ENCODE measurements at places on chromosomes 1 and 21.

DNA sequence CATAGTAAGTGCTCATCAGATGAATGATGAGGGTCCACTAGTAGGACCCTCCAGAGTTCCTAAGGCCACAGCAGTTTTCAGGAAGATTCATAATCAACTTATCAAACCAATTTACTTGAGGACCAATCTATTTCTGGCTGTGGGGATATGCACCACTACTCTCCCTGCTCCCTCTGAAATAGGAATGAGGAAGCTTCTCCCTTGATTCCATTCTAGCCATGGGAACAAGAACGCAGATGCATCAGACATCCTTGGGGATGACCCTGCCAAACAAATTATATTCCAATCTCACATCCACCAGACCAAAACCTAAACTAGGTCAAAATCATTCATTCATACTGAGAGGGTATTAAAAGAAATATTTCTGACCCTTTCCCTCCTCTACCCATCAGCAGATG lies 31.5 kb downstream of the JAK1 start:
- no peak for DNase-seq

DNA sequence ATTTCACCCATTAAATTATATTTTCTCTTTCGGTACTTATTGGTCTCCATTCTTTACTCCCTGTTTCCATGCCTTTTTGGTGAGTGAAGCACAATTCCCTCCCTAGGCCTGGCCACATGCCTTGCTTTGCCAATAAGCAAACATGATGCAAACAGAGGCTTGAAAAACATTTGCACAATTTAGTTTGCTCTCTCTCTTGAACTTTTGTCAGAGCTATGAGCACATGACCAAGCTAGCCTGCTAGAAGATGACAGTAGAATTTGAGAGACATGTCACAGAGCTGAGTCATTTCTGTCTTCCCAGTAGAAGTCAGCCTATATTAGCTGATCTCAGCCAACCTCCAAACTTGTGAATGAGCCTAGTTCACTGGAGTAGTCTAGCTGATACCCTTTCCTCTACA lies 24.6 kb downstream of the ANGPTL3 start:
- DNase-seq: no peak

DNA sequence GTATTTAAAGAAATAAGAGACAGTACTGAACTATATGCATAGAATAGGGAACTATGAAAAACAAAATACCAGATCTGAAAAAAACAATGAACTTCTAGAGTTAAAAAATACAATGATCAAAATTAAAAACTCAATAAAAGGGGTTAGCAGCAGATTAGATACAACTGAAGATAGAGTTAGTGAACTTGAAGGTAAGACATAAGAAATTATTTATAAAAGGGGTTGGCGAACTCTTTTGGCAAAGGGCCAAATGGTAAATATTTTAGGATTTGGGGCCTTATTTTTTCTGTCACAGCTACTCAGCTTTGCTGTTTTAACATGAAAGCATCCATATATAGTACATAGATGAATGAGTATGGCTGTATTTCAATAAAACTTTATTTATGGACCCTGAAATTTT lies 111.4 kb downstream of the ST3GAL3 start:
- no peak for DNase-seq

- no peak for DNase-seq
Observed at GRCh38 chr1:219189021-219189824, 15.5 kb downstream of the LYPLAL1 start.
